Body of pancreas (tissue), 4 donors: ENCODE measurements at places on chromosomes 1 and 21.
A peak's percentile ranks its signal among the peaks of the same experiment; 100 is the strongest.

DNA sequence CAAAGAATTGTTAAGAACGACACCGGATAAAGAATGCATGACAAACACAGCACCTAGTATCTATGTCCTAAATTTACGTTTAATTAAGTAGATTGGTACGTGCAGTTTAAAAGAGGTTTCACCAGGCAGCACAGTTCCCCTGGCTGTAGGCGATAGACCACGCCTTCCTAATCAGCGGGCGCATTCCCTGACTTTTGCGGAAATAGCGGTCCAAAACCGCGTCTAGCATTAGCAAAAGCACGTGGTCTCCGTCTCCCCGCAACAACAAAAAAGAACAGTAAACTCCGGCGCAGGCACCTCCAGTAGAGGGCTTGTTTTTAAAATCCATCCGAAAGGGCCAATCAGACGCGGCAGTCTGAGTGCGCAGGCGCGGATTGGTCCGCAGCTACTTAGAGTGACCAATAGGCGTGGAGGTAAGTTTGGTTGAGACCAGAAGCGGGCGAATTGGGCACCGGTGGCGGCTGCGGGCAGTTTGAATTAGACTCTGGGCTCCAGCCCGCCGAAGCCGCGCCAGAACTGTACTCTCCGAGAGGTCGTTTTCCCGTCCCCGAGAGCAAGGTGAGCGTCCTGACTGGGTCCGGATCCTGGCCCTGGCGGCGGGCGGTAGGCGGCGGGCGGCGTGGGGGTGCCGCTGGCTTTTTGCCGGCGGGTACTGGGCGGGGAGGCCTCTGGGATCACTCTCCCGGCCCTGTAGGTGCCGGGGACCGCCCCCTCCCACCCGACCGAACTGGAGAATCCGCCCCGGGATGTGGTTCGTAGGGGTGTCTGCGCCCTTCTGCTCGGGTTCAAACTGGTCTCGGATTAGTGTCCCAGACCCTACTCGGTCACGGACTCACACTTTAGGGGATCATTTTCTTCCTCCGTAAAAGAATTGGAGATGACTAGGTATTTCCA is at the start of gene CENPF:
Gene CENPF (plus strand): TSS at position 432 of the 894 bp plus-strand sequence. CDS start 10,560 bp downstream, outside the sequence.
- peak; percentile 98 for DNase-seq

DNA sequence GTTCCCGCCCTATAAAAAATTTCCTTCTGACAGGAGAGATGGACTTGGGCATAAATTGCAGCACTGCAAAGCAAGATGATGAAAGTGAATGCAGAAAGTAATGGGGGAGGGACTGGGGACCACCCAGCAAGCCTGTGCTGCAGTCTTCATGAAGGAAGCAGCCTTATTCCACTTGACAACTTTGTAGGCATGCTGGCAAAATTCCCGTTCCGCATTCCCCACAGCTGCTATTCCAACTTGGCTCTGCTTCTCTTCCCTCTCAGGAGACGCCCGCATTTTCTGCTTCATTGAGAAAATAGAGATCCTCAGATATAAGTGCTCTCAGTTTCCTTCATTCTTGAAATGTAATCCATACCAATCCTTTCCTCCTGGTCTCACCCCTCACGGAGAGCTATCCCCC is 2.4 kb downstream of the HMGB4 start:
- no peak for DNase-seq

- no peak for DNase-seq
These were observed 39.8 kb downstream of the MYSM1 start for GRCh38 chr1:58660105-58660504.

DNA sequence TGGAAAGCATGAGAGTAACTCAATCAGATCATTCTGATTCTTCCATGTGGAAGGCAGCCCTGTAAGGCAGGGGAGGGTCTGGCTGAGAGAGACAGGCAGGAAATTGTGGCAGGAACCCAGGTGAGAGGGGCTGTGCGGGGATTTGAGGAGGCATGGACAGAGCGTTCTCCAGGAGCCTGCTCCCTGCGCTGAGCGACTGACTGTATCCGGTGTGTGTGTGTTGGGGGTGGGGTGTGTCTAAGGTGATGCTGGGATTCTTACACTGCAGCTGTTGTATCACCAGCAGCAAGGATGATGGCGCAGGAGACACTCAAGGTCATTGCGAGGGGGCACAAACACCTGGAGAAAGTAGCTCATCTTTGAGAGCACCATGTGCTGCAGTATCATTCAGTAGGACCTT is 128.5 kb downstream of the RHOU start:
- DNase-seq = no peak

DNA sequence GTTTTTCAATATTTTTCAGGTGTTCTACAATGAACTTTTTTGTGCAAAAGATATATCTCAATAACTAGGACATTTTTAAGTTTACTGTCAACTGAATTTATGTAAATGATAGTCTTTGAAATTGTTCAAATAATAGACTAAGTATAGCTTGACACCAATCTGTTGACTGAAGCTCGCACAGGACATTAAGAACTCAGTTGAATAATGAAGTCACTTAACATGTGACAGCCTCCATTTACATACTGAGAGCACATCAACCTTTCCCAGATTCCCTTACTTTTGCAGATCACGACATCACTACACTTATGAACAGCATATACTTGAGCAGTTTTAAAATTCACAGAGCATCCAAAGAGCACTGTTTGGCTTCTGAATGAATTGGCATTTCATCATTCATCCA is 268.2 kb downstream of the LRRC7 start:
- DNase-seq = no peak

DNA sequence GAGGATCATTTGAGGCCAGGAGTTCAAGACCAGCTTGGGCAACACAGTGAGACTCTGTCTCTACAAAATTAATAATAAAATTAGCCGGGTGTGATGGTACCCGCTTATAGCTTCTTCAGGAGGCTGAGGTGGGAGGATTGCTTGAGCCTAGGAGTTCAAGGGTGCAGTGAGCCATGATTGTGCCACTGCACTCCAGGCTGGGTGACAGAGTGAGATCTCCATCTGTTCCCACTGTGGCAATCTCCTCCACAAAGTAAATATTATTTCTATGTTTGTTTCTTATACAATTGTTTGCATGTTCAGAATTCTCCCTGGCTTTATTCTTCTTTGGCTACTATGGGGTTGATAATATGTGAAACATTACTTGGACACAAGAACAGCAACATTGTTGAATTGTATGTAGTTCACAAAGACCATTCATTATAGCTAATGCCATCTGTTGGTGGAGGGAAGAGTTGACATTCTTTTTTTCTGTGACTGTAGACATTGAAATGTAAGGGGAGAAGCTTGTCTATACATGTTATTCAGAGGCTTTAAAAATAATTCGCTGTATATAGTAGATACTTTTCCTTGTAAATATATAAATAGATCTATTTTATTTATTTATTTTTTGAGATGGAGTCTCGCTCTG is 47.8 kb upstream of the SRSF10 start:
- no peak for DNase-seq

- no peak for DNase-seq
These were observed 95.9 kb downstream of the CAMTA1 start for GRCh38 chr1:6880951-6881690.
